ENCODE measurements at places on chromosomes 7 and 10.

GRCh38 chr10:132805599-132805998 is 19.7 kb upstream of the NKX6-2 start:
- DNase-seq = no peak

- DNase-seq = no peak
Measured at GRCh38 chr10:86652361-86653202, 1.8 kb upstream of the OPN4 start.

- DNase-seq = no peak
Measured at GRCh38 chr7:130420943-130421578, 19.8 kb downstream of the CEP41 start.

DNA sequence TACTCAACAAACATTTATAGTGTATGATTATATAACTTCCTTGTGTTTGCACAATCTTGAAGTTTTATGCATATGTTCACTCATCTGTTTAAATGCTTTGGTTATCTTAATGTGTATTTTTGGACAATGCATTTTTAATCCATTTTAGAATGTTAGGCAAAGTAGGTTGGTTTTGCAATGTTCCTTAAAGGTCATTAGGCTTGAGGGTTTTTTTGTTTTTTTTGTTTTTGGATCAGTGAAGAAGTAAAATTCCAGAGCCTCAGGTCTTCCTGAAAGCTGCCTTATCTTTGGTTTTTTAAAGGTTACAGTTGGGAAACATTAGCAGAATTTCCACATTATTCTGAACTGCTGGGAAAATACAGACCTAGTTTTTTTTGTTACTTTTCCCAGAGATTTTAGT is 12.8 kb downstream of the MDFIC start:
- no peak for DNase-seq

DNA sequence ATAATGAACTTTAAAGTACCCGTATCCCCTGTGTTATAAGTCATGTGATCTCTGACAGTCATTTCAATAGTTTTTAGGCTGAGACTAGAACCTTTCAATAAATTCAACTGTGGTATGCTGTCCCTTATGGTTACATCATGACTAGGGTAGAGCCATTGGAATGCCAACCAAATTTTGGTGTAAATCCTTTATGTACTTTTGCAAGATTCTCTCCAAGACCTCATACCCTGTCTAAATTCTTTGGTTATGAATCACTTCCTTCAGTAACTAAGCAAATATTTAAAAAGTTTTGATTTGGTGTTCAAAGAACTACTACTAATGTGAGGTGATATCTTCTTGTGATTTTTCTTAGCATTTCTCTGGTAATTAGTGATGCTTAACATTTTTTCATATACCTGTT is 20.8 kb upstream of the OR6B1 start:
- no peak for DNase-seq

GRCh38 chr7:71133232-71133622 is 1.3 kb downstream of the GALNT17 start:
- DNase-seq = no peak

- no peak for DNase-seq
Measured at GRCh38 chr10:25388188-25388861, 213.5 kb downstream of the GPR158 start.

GRCh38 chr7:155203059-155203881 is 94.4 kb upstream of the INSIG1 start:
- no peak for DNase-seq

DNA sequence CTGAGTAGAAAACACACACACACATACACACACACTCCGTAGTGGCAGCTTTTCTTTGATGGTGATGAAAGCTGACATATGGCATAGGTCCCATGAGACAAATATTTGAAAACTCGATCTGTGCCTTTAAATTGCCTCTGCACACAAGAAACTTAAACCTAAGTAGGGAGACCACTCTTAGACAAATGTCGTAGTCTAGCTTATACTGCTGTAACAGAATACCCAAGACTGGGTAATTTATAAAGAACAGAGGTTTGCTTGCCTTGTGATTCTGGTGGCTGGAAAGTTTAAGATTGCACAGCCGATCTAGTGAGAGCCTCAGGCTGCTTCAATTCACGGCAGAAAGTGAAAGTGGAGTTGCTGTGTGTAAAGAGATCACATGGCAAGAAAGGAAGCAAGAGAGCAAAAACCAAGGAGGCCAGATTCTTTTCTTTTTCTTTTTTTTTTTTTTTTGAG is 489.4 kb upstream of the SORCS1 start:
- DNase-seq = no peak

- no peak for DNase-seq
Measured at GRCh38 chr10:72802763-72803505, 90.6 kb upstream of the OIT3 start.

Measured in hematopoietic multipotent progenitor cell treated with erythropoietin and hydrocortisone succinate and interleukin-3 and kit ligand, for 17 days (in vitro differentiated cells).